Cardiac septum (tissue), 1 donor: ENCODE measurements at places on chromosomes 5 and 9.

DNA sequence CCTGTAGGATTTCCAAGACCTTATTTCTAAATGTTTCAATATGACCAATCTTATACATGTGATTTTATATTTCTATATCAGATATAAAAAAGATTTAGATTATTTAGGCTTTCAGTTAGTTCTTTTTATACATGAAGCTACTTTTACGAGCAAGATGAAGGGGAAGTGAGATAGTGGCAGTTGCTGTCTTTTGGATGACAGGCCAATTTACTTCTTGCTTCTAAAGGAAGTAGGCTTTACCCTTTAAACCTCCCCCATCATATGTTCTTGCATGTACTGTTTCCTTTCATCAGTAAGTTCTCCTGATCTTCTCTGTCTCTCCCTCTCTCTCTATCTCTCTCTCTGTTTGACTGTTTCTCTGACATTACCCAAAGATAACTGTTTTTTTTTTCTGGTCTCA, 4.0 kb upstream of the TYRP1 start:
- no peak for DNase-seq

- DNase-seq: no peak
Observed at GRCh38 chr5:75037106-75037505, 15.3 kb downstream of the GCNT4 start.

GRCh38 chr9:114395334-114395617, 7.5 kb upstream of the AKNA start:
- no peak for DNase-seq

DNA sequence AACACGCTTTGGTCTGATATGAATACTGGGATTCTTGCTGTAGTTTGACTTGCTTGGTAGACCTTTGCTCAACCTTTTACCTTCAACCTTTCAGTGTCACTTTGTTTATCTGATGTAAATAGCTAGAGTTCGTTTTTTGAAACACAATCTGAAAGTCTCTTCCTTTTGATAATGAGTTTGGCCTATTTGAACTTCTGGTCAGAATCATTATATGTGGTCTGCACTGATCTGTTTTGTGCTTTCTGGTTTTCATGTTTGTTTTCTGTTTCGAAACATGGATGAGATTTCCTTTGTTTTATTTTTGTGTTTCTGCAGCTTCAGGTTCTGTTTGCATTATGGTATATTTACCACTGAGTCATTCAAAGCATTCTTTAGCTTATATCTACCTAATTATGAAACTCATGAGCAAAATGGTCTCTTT, 217.5 kb downstream of the GABBR2 start:
- no peak for DNase-seq

GRCh38 chr5:77588175-77588574, 50.3 kb downstream of the OTP start:
- no peak for DNase-seq

- DNase-seq: no peak
Observed at GRCh38 chr5:135347392-135347791, 51.6 kb downstream of the MACROH2A1 start.

DNA sequence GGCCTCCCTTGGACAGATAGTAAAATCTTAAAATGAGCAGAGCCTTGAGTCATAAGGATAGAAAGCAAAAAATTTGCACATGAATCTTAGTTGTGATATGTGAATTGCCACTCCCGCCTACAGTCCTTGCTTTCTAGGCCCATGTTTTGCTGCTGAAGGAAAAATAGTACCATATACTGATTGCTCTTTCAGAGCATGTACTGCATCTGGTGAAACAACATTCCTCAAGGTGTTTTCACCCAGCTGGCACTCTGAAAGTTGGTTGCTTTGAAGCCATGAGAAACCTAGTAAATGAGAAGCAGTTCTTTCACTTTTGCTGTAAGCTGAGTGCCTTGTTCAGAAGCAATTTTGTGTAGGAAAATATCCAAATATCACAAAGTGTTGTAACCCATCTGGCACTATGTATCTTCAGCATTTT, 10.3 kb downstream of the CDC37L1 start:
- no peak for DNase-seq

GRCh38 chr5:121399879-121400278, 451.8 kb upstream of the FTMT start:
- no peak for DNase-seq

DNA sequence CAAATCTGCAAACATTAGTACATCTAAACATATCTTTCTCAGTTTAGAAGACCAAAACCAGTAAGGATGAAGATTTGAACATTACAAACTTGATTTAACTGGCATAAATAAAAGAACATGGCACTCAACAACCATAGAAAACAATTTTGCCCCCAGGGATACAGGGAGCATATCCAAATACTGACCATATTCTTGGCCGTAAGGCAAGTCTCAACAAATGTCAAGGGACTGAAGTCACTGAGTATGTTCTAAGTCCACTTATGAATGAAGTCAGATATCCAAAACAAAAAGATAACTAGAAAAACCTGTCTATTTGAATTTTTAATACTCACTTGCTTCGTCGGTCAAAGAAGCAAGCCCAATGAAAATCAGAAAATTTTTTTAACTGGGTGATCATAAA, 14.1 kb downstream of the FEM1C start:
- no peak for DNase-seq

GRCh38 chr9:96453625-96454024, 3.7 kb downstream of the HABP4 start:
- no peak for DNase-seq

DNA sequence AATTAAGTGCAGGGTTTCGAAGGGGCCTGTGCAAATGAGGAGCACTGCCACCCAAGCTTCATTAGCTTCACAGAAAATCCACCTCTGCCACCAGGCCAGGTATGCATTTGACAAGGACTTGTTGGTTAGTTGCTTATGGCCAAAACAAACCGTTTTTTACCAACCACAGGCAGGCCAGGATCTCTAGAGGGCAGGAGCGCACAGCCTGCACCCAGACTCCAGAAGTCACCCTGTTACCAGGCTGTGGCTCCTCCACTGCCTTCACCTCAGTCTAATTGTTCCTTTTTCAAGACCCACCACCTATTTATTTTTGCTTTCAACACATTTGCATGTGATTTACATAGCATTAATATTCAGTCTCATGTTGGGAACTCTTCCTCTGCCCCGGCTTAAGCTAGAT, 78.3 kb upstream of the HSPA9 start:
- no peak for DNase-seq

DNA sequence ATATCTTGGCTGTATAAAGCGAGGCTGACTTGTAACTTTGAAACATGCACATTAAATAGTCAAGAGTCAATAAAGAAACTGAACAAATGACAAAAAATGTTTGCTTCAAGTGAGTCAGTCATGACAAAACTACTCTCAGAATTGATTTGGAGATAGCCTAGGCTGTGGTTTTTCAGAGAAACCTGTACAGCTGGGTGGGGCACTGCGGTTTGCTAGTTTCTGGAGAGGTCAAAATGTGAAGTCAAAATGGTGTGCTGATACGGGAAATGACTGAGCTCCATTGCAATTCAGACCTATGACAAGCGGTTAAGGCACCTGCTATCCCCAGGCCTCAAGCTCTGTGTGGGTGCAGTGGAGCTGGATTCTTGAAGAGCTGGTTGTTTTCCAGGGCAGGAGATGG, 10.3 kb upstream of the CD180 start:
- DNase-seq: no peak

- no peak for DNase-seq
Observed at GRCh38 chr9:13707612-13708576, 428.4 kb upstream of the MPDZ start.

- DNase-seq: no peak
Observed at GRCh38 chr9:136657974-136658848, 4.5 kb upstream of the EGFL7 start.

DNA sequence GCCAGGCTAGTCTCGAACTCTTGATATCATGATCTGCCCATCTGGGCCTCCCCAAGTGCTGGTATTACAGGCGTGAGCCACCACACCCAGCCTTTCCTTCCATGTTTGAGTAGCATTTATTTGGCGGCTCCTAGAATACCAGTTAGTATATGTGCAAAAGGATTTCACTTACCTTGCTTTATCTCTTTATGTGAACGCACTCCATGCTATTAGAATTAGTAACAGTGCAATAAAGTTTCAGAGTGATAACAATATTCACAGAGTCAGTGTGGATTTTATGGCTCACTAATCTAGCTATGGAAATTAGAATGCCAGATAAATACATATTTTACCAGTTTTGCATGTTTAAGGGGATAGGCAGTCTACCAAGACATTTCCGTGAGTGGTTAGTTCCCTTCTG, 74.4 kb upstream of the NIPBL start:
- DNase-seq: no peak

DNA sequence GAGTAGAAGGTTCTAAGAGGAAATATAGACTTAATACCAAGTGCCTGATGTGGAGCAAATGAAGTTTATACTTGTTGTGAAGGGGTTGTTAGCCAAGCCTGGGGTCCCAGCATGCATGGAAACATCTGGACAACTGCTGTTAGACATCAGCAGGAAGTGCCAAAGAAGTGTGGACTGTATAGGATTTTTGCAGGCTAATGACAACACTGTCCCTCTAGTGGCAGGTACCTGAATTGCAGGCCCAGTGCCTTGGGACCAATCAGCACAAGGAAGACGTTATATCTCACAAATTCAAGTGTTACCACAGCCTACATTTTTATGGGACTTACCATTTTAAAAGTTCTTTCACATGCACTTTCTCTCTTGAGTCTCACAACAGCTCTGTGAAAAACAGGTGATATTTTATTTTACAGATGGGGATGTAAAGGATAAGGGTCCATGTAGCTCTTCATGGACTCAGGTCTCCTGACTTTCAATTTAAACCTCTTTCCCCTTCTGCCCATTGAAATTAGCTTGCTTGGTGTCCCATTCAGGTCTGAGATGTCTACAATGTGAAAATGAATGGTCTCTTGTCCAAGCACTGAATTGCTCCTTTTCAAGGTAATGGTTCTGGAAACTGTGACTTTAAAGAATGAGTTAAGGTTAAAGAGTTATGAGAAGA, 89.0 kb upstream of the MAP1B start:
- DNase-seq: no peak

- no peak for DNase-seq
Observed at GRCh38 chr5:108700930-108701329, 46.8 kb upstream of the FER start.

GRCh38 chr5:55241746-55242145, 8.3 kb upstream of the CCNO start:
- DNase-seq: no peak

DNA sequence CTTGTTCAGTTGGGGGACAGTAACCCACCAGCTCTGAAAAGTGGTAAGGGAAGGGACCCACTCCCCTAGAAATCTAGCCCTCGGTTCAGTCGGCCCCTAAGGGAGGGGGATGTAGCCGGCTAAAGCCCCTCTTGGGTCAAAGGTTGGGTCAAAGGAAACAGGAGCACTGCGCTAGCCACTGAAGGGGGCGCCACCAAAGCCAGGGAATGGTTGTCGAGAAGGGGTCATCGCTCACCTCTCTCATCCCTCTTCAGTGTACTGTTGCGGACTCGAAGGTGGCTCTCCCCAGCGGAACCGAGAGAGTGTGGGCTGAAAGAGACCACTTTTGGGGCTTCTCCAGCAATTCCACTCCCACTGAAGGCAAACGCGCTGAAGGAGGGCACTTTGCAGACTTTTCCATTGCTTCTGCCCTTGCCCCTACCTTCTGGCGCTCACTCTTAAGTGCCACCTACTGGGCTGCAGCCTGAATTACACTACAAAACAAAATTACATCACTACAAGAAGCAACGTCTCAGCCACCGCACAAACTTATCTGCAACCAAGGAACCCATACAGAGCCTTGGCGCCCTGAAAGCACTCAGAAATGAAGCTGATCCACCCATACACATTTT, 396.9 kb downstream of the PDE4D start:
- no peak for DNase-seq

DNA sequence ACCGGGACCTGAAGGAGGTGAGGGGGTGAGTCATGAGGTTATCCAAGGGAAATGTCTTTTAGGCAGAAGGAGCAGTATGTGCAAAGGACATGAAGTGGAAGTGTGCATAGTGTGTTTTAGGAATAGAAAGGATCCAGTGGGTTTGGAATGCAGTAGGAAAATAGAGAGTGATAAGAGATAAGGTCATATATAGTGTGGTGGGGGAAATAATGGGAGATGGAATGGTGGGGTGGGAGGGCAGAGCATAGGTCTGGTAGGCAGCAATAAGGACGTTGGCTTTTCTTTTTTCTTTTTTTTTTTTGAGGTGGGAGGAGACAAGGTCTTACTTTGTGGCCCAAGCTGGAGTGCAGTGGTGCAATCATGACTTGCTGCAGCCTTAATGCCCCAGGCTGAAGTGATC, 17.8 kb downstream of the SNX24 start:
- no peak for DNase-seq

DNA sequence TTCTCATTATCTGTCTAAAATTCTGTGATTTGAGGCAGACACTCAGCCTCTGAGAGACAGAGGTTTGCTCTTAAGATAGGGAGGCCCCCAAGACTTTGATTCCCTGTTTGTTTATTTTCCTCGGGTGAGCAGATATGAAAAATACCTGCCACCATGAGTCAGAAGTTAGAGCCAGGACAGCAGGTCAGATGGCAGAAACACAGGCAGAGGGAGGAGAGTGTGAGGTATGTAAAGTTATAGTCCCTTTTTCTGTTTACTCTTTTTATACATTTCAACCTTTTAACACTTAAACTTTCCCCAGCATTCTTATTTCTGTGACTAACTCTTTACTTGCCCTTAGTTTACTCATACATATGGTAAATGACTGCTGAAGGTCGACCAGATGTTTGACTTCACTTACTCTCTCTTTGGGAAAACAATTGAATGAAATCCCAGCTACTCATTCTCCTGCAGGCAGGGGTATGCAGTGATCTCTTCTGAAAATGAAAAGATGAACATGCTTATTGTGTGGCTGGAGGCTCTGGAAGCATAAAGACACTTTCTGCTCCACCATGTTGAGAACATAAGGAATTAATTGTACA, 383.8 kb downstream of the NTRK2 start:
- no peak for DNase-seq

DNA sequence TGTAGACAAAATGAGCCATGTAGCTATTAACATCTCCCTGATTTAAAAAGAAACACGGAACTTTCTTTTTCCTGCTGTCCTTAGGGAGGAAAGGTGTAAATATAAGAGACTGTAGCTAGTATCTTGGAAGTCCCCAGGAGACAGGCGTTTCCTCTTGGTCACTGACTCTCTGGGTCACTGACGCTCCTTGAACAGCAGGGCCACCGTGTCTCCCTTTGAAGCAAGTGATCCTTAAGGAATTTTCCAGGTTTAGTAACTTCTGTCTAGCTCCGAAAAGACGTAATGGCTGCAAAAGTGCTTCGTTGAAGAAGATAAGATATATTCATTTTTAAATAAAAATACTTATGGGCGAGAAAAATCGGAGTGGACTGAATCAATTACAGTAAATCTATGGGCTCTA, 745 bp upstream of the CLTA start:
- DNase-seq: no peak
